ENCODE measurements at places on chromosomes 2 and 18.
A peak's percentile ranks its signal among the peaks of the same experiment; 100 is the strongest.

DNA sequence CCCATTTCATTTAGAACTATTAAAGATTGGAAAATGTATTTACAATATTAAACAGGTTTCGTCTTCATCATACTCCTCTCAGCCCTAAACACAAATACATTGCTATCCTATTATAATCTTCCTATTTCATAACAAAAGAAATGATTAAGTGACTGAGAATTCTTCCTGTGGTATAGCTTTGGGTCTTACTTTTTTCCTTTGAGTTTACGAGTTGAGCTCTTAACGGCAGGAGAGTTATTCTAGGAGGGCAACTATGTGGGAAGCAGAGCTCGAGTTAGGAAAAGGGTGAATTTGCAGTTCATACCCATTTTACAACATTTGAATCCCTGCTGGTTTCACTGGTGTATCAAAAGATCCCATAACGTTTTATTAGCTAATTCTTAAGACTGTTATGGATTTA is 105.0 kb downstream of the FIGN start:
- DNase-seq, result no peak

DNA sequence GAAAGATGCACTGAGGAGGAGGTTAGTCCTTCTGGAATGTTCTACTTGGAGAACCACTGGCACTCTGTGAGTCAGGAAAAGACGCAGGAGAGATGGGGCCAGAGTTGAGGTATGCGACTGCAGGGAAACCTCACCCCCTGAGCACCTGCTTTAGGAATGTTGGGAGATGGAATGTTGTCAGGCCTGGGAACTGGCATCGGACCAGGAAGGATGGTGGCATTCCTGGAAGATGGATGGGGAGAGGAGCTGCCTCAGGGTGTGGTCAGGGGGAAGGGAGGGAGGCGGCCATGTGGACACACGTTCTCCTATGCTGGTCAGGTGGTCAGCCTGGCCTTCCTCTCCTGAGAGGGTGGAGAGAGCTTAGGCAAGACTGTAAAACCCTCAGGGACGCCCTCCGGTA is 146.3 kb downstream of the CELF4 start:
- DNase-seq, result no peak

DNA sequence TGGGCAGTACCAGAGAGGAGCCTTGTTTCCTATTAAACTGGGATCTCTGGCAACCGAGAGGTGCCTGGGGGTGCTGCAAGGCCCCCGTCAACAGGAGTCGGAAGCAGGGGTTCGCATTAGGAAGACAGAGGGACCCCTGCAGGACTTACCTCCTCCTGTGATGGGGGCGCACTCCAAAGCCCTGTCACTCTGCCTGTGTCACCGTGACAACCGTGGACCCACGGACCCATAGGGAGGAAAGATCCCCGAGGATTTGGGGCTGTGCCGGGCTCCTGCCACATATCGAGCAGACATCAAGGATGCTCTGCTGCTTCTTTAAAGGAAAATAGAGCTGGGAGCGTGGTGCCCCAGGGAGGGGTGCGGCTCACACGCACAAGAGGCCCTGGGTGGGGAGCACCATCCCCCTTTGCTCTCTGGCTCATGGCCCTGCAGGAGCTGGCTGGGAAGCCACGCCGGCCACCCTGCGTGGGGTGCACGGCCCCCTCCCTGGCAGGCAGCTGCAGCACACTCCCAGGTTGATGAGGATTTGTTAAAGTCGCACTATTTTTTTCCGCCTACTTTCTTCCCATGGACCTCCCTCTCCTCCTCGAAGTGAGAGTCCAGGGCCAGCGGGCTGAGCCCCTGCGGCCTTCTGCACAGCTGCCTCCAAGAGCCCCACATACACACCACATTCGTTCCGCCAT is 167.5 kb downstream of the TWIST2 start:
- no peak for DNase-seq

DNA sequence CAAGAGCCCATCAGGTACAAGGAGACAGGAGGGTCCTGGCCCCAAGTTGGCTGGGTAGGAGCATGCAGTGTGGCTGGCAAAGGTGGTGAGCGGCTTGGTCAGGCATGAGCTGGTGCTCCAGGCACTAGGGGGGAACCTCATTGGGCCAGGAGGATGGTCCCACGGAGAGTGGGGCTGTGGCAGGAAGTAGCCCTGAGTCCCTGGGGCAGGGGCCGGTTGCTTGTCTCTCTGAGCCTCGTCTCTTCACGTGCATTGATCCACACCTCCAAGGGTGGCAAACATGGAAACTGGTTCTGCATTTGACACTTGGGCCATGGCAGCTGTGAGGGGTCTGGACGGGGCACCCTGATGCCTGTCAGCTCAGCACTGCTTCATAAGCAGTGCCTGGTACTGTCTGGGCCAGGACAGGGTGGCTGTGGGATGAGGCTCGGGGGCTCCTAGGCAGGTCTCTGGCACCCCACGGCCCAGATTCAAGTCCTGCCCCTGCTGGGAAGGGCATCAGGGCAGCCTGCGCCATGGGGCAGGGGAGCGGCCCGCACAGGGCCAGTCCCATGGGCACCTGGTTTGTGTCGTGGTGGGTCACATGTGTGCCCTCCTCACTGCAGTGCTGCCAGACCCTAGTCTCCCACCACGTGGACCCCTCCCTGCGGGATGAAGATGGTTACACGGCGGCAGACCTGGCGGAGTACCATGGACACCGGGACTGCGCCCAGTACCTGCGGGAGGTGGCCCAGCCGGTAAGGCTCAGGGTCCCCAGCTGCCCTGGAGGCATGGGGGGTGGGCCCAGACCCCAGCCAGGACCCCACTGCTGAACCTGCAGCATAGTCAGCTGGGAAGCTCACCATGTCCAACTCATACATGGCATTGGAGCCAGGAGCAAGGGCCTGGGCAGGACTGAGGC is 16.4 kb downstream of the ESPNL start:
- DNase-seq, result no peak

DNA sequence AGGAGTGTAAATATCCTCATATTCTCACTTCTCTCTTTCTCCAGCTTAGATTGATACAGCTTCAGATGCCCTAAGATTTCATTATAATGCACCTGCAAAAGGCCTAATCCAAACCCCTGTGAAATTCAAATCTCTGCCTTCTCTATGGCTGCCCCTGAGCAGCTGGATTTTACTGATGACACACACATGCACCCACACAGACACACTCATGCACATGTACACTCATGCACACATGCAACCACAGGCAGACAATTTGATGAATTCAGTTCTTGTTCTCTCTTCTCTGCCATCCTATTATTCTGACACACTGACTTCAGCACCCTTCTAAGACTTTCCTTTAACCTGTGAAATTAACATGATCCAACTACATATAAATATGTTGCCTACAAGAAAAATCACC is 563.2 kb downstream of the RNF144A start:
- no peak for DNase-seq

GRCh38 chr2:212078103-212078502 is 460.5 kb downstream of the ERBB4 start:
- no peak for DNase-seq

- DNase-seq, result no peak
These were observed 206.3 kb downstream of the RAD51AP2 start for GRCh38 chr2:17311771-17312511.

GRCh38 chr2:130878316-130878715 is 41.6 kb downstream of the ARHGEF4 start:
- DNase-seq, result no peak

- no peak for DNase-seq
These were observed 224.4 kb upstream of the APCDD1 start for GRCh38 chr18:10230072-10230471.

- DNase-seq, result no peak
These were observed 47.8 kb downstream of the TMEM17 start for GRCh38 chr2:62458206-62458641.

DNA sequence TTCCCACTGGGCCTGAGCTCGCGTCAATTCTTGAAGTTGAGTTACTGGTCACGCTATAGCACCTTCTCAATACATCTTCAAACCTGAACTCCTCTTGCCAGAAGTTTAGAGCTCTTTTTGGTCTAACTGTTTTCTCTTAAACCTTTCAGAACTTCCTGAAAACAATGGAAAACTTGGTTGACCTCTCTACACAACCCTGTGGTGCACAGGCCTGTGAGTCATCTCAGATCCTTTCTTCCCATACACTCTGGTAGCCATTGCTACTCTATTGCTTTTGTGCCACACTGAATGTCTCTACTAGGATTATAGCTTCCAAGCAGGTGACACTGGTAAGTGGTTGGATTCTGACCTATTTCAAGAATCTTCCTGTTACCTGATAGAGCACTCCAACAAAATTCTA is 321.5 kb upstream of the FSIP2 start:
- DNase-seq, result no peak

GRCh38 chr18:8167026-8167425 is 442.2 kb upstream of the RAB12 start:
- no peak for DNase-seq

GRCh38 chr18:35917043-35917442 is 55.4 kb upstream of the RMP24 start:
- DNase-seq, result no peak

DNA sequence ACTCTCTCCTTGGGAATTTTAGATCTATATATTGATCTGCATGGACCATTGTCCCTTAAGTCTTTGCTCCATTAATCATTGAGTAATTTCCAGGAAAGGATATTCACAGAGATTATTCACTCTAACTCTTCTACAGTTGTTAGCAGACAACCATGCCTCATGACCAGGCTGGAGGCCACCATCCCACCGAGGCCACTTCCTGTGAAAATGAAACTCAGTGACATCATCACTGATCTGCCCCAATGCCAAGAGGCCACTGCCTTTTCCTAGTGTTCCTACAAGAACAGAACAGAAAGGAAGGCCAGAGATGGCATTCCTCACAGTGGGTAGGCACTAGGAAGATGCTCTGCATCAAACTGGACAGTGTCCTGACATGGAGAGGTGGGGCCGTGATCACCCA is 161.3 kb downstream of the DTNA start:
- DNase-seq, result no peak

DNA sequence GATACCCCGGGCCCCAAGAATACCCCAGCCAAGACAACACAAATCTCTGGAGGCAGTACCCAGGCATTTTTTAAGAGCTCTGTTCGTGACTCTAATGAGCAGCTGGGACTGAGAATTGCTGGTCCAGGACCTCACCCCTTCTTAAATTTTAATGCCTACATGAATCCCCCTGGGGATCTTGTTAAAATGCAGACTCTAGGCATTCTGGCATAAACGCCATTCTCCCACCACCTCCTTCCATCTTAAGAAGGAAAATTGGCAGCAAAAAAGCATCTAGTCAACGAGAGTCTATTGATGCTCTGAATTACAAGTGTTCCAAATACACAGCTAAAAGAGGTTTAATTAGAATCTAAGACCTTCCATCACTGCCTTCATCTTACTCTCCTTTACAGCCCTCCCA is 5.0 kb downstream of the CHST10 start:
- no peak for DNase-seq

- DNase-seq, result no peak
These were observed 6.3 kb downstream of the YES1 start for GRCh38 chr18:805755-806110.

GRCh38 chr18:28034567-28034966 is 142.4 kb downstream of the CDH2 start:
- DNase-seq, result no peak

GRCh38 chr2:25521665-25522387 is 151.6 kb downstream of the DTNB start:
- no peak for DNase-seq

DNA sequence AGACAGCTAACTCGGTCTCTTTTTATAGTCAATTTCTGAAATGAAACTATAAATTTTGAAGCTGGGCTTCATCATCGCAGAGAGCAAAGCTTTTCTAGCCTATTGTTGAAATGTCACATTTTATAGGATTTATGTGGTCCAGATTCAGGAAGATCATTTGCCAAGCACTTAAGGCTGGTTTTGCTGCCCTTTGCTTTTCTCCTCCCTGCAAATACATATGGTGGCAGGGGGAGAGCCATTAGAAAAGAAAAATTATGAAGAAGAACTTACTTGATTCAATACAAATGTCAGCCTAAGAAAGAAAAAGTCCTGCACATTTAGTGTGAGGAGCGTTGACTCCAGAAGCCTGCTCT is 206.9 kb upstream of the NRP2 start:
- no peak for DNase-seq

DNA sequence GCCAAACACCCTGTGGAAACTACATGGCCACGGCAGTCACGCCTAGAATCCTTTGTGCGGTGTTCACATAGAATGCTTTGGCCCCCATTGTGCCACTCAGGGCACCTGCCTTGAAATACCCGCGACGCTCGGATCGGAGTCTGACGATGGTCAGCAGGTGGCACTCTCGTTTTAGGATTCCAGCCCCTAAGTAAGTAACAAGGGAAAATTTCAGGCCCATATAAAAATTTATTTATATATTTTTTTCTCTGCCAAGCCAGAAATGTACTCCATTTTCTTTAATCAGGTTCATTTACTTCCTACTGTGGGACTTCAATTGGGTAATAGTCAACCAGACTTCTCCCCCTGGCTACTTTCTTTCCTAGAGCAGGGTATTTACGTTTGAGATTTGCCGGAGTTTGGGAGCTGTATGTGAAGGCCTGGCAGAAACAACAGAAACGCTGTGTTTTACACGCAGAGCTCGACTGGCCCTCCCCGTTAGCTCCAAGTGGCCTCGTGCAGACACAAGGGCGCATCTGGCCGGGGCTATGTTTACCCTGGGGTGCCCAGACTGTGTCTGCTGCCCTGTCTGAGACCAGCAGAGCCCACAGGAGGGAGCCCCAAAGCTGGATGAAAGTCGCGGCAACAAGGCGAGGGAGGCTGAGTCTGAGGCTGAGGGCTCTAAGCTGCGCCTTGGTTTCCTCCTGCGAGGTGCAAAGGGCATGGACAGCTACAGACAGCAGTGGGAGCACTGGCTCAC is 41.6 kb downstream of the LRRC30 start:
- no peak for DNase-seq

GRCh38 chr2:25421820-25422411 is 80.2 kb upstream of the DNMT3A start:
- no peak for DNase-seq

GRCh38 chr2:172437419-172438341 is 10.3 kb downstream of the ITGA6 start:
- no peak for DNase-seq

GRCh38 chr2:29700560-29700959 is 220.8 kb downstream of the ALK start:
- DNase-seq, result no peak

GRCh38 chr2:241443486-241444223 is 64.7 kb downstream of the STK25 start:
- peak; percentile 83 for DNase-seq

DNA sequence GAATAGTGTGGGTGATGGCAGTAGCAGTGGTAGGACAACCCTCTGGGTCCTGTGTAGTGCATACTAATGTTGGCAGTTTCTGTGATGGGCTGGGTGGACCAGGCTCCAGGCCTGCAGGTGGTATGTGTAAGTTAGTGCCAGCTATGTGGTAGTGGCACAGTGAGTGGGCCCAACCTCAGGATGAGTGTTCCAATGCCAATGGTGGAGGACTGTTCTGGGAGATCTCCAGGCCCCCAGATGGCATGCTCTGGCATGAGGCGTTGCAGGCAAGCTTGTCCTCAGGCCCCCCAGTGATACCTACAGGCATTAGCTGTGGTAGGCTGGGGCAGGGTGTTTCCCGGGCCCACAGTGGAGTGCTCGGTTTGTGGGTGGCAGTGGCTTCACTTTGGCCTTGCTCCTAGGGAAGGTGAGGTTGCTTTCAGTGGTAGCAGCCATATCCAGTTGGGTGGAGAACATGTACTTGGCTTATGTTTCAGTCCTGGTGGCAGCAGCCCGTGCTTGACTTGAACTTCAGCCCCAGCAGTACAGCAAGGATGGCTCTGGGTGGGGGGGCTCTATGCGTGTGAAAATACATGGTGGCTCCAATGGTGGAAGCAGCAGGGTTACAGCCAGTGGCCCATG is 32.4 kb downstream of the TEX51 start:
- no peak for DNase-seq
